ENCODE measurements at places on chromosomes 12 and 14.

DNA sequence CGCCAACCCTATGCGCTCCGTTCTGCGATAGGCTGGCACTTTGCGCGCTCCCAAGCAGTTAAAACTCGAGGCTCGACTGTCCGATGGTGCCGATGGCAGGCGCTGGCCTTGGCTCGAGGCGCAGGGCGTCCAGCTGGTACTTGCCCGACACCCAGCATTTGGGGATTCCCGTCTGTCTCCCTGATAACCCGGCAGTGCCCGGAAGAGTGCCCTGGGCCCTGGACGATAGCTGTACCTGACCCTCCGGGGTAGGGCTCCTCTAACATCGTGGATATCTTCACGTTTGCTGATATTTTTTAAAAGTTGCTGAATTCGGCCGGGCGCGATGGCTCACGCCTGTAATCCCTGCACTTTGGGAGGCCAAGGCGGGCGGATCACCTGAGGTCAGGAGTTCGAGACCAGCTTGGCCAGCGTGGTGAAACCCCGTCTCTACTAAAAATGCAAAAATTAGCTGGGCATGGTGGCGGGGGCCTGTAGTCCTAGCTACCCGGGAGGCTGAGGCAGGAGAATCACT is 908 bp upstream of the WIF1 start:
- no peak overlapping the region for H3K27ac ChIP-seq
- H3K4me1 ChIP-seq, result peaks cover 9% of the 10 kb centered on the region
- H3K27me3 ChIP-seq, result peaks cover 16% of the 10 kb centered on the region
- peak overlapping the region; percentile 49 for H3K4me3 ChIP-seq
- peak; percentile 65 for DNase-seq

DNA sequence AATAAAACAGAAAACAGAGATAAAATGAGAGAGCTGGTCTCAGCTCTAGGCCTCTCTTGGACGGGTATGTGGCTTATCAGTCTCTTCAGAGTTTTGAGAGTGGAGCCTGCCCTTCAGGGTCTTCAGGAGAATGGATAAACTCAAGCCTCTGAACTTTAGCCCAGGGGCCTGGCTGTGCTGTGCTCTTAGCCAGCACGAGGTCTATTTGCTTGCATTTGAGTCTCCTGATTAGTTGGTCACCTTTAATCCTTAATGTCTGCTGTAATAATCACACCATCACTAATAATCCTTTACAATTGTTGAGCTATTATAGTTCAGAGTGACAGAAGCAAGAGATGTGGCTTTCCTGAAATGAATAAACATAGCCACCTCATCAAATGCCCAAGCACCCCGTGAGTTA is 24.3 kb downstream of the KRT80 start:
- no peak overlapping the region for H3K27ac ChIP-seq
- no peak for DNase-seq
- no peaks in the 10 kb centered on the region for H3K27me3 ChIP-seq
- H3K36me3 ChIP-seq, result no peaks in the 10 kb centered on the region
- no peak overlapping the region for H3K4me3 ChIP-seq

DNA sequence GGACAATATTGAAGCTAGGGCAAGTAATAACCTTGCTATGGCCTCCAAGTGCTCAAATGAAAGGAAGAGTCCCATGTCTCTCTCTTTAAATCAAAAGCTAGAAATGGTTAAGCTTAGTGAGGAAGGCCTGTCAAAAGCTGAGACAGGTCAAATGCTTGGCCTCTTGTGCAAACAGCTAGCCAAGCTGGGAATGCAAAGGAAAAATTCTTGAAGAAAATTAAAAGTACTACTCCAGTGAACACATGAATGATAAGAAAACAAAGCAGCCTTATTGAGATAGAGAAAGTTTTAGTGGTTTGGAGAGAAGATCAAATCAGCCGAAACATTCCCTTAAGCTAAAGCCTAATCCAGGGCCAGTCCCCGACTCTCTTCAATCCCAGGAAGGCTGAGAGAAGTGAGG is 84.1 kb upstream of the PLEKHA5 start:
- no peak overlapping the region for H3K27ac ChIP-seq
- H3K36me3 ChIP-seq, result no peaks in the 10 kb centered on the region
- H3K4me1 ChIP-seq, result no peaks in the 10 kb centered on the region
- no peak overlapping the region for H3K4me3 ChIP-seq

GRCh38 chr14:65334765-65335410 is 77.6 kb upstream of the FUT8 start:
- no peaks in the 10 kb centered on the region for H3K27me3 ChIP-seq
- peak overlapping the region; percentile 69 for H3K27ac ChIP-seq
- no peaks in the 10 kb centered on the region for H3K36me3 ChIP-seq
- DNase-seq, result no peak
- H3K4me3 ChIP-seq, result no peak overlapping the region
- peaks cover 22% of the 10 kb centered on the region for H3K4me1 ChIP-seq

GRCh38 chr14:35708062-35708461 is 101.0 kb downstream of the RALGAPA1 start:
- DNase-seq, result no peak
- H3K4me1 ChIP-seq, result no peaks in the 10 kb centered on the region
- no peak overlapping the region for H3K4me3 ChIP-seq
- peaks cover 21% of the 10 kb centered on the region for H3K36me3 ChIP-seq
- no peak overlapping the region for H3K27ac ChIP-seq

GRCh38 chr14:60986500-60986899 is 5.5 kb downstream of the SLC38A6 start:
- no peak overlapping the region for H3K4me3 ChIP-seq
- DNase-seq, result no peak

- H3K27me3 ChIP-seq, result peaks cover 1% of the 10 kb centered on the region
- peak overlapping the region; percentile 22 for H3K4me3 ChIP-seq
- H3K4me1 ChIP-seq, result peaks cover 75% of the 10 kb centered on the region
- DNase-seq, result peak; percentile 73
Observed at GRCh38 chr12:4270831-4271716, 2.5 kb upstream of the CCND2 start.

DNA sequence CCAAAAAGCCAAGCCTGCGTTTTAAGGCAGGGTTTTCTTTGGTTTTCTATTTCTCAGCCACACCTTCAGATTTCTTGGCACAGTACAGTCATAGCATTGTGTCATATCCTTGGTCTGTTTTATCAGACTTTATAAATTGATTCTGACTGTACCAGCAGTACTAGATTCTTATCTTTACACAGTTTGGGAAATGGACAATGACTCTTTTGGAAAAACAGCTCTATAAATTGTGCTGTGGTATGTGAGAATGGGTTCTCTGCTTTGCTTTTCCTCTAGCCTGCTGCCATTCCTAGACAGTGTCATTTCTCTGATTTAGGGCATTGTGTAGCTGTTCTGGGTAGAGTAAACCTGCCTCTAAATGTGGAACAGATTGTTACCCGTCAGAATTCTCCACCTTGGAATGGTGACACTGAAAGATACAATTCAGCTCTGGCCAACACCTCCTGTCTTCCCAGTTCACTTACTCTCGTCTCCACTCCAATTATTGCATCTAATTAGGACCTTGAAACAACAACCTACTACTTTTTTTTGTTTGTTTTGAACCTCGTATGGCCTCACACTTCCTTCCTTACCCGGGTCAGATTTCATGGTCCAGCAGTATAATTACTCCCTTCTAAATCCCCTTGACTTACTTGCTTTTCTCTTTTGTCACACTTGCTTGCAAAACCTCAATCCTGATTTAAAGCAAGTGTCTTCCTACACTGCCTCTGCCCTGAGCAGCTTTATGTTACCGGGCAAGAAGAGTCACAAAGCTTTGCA is 226.3 kb downstream of the ERC1 start:
- H3K4me1 ChIP-seq, result peaks cover 48% of the 10 kb centered on the region
- DNase-seq, result no peak
- H3K4me3 ChIP-seq, result no peak overlapping the region
- H3K36me3 ChIP-seq, result no peaks in the 10 kb centered on the region

GRCh38 chr12:53128780-53129569 is 25.7 kb downstream of the SOAT2 start:
- H3K27ac ChIP-seq, result no peak overlapping the region
- H3K36me3 ChIP-seq, result no peaks in the 10 kb centered on the region
- no peak for DNase-seq
- no peak overlapping the region for H3K4me3 ChIP-seq
- H3K27me3 ChIP-seq, result no peaks in the 10 kb centered on the region
- no peaks in the 10 kb centered on the region for H3K4me1 ChIP-seq

DNA sequence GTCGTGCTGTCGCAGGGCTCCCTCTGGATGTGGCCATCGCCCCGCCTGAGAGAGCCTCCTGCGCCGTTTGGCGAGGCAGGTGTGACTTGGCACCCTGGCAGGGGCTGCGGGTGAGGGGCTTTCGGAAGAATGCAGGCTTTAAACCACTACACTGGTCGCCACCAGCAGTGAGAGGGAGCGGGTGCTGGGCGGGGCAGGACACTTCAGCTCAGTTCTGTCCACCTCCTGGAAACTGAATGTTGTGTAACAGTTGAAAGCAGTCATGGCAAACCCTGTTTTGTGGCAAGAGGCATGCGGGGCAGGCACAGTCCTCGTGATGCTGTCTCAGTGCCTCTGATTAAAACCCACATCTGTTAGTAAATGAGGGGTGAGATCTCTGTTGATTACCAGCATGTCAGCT is 55.9 kb downstream of the AACS start:
- H3K27ac ChIP-seq, result no peak overlapping the region
- DNase-seq, result peak; percentile 70
- peaks cover 3% of the 10 kb centered on the region for H3K36me3 ChIP-seq
- no peaks in the 10 kb centered on the region for H3K27me3 ChIP-seq
- no peak overlapping the region for H3K4me3 ChIP-seq

DNA sequence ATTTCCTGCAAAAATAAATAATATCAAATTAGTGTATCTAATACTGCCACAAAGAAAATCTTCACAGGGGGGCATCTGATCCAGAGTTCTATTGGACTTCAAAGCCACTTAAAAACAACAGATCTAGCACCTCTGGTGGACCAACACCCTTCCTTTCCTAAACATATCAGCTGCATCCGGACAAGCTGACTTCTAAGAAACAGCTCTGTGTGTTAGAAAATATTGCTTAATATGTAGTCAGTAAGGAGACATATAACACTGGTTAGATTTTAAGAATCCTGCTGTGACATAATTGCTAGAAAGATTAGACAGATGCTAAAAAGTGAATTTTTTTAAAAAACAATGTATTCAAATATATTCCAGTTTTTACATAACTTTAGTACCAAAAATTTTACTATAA is 61.1 kb upstream of the PTPRB start:
- H3K27ac ChIP-seq, result no peak overlapping the region
- H3K4me1 ChIP-seq, result no peaks in the 10 kb centered on the region
- no peak overlapping the region for H3K4me3 ChIP-seq
- DNase-seq, result no peak
- no peaks in the 10 kb centered on the region for H3K27me3 ChIP-seq

DNA sequence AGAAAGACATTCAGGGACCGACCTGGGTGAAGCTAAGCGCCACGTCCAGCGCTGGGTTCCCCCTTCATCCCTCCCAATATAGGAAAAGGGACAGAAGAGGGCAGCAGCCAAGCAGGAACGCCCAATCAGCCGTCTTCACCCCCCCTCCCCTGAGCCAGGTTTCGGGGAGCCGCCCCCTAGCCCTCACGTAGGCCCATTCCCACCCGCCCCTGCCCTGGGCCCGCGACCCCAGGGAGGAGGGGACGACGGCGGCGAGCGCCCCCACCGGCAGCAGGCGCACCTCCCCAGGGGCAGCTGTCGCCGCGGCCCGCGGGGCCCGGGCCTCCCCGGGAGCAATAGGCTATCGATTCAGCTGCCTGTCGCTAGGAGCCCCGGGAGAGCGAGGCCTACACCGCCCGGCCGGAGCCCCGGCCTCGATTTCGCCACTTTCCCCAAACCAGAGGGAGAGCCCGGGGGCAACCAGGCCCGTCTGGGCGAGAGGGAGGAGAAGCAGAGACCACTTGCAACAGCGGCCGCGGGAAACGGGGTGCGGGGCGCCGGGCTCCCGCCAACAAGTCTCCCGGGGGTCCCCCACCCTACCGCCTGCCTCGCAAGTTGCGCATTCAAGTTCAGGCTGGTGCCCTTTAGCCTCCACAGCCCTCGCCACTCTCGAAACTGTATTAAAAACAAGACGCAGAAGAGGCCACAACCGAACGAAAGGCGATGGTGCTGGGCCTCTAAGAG is 1.3 kb downstream of the DCAF5 start:
- H3K27ac ChIP-seq, result peak overlapping the region; percentile 94
- peak overlapping the region; percentile 91 for H3K4me3 ChIP-seq
- peak; percentile 88 for DNase-seq
- no peaks in the 10 kb centered on the region for H3K27me3 ChIP-seq

DNA sequence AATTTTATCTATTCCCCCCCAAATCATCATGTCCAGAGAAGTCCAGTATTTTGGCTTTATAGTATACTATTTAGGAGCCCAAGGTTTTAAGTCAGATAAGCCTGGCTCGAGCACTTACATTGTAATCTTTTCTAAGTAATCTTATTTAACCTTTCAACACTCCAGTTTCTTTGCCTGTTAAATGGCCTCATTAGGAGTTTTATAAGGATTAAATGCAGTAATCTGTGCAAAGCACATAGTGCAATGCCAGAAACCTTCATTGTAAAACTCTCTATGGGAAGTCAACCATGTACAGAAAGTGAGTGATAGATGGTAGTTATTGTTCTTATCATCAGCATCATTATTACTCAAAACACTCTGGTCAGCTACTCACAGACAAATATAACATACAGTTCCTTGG is 1330.4 kb downstream of the SLC16A7 start:
- DNase-seq, result no peak
- no peak overlapping the region for H3K27ac ChIP-seq
- no peaks in the 10 kb centered on the region for H3K27me3 ChIP-seq
- H3K4me3 ChIP-seq, result no peak overlapping the region

GRCh38 chr14:73633116-73634010 is 11.4 kb upstream of the DNAL1 start:
- peak; percentile 62 for DNase-seq
- H3K36me3 ChIP-seq, result no peaks in the 10 kb centered on the region
- peaks cover 11% of the 10 kb centered on the region for H3K4me1 ChIP-seq
- peak overlapping the region; percentile 54 for H3K4me3 ChIP-seq

DNA sequence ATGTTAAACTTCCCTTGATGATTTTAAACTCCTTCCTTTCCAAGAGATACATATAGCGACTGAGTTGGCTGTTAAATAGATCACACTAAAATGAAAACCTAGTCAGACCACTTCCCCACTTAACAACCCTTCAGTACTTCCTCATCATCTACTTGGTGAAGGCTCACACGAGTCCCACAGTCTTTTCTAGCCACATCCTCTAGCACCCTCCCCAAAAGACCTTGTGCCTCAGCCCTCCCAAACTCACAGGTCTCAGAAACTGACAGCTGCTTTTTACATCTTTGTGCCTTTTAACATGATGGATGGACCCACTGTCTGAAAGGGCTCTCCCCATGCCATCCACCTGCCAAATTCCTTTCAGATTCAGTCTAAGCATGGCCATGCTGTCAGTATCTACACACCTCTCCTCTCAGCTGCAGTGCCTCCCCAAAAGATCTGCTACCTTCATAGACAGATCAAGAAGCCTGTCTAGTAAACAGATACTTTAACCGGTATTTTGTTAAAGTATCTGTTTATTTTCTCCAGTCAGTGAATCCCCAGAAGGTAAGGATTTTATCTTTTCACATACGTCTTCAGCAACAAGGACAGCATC is 65.1 kb upstream of the GPHB5 start:
- no peaks in the 10 kb centered on the region for H3K4me1 ChIP-seq
- H3K27me3 ChIP-seq, result no peaks in the 10 kb centered on the region
- no peak overlapping the region for H3K4me3 ChIP-seq
- H3K36me3 ChIP-seq, result peaks cover 4% of the 10 kb centered on the region

GRCh38 chr12:107207931-107208525 is 114.7 kb upstream of the CRY1 start:
- H3K36me3 ChIP-seq, result no peaks in the 10 kb centered on the region
- H3K27me3 ChIP-seq, result no peaks in the 10 kb centered on the region
- H3K27ac ChIP-seq, result no peak overlapping the region
- DNase-seq, result no peak
- H3K4me1 ChIP-seq, result no peaks in the 10 kb centered on the region
- H3K4me3 ChIP-seq, result no peak overlapping the region

- H3K27me3 ChIP-seq, result no peaks in the 10 kb centered on the region
- no peak overlapping the region for H3K4me3 ChIP-seq
- no peak for DNase-seq
- no peak overlapping the region for H3K27ac ChIP-seq
- no peaks in the 10 kb centered on the region for H3K4me1 ChIP-seq
- no peaks in the 10 kb centered on the region for H3K36me3 ChIP-seq
Observed at GRCh38 chr12:91424506-91424905, 241.9 kb upstream of the DCN start.
